Kidney (tissue), 22 donors: ENCODE measurements at places on chromosomes 11 and 22.

- no peak for DNase-seq
Measured at GRCh38 chr11:35997902-35998520, 54.1 kb downstream of the LDLRAD3 start.

- DNase-seq: no peak
Measured at GRCh38 chr22:33969045-33969444, 48.8 kb upstream of the LARGE1 start.

DNA sequence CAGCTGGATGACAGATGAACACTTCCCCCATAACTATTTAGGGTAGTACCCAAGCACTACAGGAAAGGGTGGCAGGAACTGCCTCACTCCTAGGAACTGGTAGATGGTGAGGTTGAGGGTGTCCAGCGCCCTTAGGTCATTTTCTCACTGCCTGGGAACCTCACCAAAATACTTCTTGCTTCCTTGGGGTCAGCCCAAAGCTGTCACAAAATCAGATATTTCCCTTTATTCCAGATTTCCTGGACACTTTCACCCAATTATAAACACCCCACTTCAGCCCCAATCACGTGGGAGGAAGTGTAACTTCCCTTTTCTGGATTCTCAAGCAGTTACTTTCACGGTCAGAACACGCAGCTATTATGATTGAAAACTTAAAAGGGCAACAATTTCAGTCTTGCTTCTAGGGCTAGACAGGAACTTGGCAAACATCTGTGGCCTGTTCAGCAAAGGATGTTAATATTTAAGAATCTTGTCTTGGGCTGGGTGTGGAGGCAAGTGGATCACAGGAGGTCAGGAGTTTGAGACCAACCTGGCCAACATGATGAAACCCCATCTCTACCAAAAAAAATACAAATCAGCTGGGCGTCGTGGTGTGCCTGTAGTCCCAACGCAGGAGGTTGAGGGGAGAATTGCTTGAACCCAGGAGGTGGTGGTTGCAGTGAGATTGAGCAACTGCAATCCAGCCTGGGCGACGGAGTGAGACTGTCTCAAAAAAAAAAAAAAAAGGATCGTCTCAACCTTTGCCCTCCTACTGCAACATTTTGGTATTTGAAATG, 4.0 kb downstream of the FTH1 start:
- no peak for DNase-seq

- no peak for DNase-seq
Measured at GRCh38 chr11:44223238-44223637, 86.7 kb downstream of the ALX4 start.

- DNase-seq: no peak
Measured at GRCh38 chr11:33383075-33383919, 126.1 kb downstream of the HIPK3 start.

DNA sequence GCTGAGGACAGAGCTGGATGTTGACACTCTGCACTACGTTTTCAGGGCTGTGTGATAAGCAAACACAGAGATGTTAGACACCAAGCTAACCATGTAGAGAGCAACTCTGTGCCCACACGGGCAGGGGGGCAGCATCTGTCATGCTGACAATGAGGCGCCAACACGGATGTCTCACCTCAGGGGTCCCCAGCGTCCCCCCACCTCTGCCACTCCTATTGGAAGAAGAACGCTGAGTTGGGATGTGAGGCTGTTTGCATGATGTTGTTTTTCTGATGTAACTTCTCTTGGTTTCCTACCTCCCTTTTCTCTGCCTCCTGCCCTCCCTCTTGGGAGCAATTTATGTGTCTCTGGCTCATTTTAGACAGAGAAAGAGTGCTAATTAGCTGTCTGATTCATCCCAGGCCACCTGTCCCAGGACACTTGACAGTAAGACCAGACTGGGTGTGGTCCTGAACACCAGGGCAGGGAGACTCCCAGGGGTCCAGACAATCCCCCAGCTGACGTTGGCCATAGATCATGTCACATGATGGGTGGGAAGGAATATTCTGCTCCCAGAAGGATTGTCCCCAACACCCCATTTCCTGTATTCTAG, 89.2 kb upstream of the NCAM1 start:
- no peak for DNase-seq

DNA sequence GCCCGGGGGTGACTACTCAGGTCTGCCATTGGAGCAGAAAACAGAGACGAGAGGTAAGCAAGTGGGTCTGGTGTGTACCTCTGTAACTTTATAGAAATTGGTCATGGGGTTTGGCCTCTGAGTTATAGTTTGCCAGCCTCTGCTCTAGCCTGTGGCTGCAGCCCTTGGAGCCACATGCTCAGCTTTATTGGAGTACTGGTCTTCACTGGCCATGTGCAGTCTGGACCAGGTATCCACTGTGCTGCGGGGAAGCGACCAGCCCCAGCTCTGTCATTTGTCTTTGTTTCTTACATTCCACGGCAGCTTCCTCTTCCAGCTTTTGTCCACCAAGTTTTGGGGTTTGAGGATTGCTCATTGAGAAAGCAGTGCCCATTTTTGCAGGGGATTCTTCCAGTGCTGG, 453.4 kb downstream of the TBC1D22A start:
- no peak for DNase-seq

- DNase-seq: peak; percentile 76
Measured at GRCh38 chr11:16981651-16982194, 32.5 kb downstream of the PLEKHA7 start.

DNA sequence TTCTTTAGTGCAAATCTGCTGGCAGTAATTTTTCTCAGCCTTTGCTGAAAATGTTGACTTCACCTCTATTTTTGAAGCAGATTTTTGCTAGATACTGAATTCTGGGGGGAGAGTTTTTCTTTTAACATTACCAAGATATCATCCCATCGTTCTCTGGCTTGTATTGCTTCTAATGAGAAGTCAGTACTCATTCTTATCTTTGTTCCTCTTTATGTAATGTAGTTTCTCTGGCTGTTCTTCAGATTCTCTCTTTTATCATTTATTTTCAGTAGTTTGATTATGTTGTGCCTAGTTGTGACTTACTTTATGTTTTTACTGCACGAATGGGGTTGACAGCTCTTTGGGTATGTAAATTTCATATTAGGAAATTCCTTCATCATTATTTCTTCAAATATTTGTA, 318.7 kb upstream of the PITPNB start:
- DNase-seq: no peak

- no peak for DNase-seq
Measured at GRCh38 chr11:33325451-33325850, 68.3 kb downstream of the HIPK3 start.

DNA sequence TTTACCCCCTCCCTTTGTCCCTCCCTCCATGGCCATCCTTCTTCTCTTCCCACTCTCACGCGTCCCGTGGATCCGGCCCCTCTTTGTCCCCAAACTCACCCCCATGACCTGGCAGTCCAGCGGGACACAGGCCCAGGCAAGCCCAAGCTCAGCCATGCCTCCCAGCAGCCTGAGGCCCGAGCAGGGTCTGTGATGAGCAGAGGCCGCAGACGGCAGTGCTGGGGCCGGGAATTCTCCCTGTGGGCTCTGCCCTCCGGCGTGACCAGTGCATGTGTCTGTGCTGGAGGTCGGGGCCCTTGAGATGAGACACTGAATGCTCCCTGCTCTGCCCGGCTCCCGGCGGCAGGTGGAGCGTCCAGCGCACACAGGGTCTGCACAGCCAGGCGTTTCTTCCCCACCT, 237.9 kb downstream of the BRD1 start:
- no peak for DNase-seq

DNA sequence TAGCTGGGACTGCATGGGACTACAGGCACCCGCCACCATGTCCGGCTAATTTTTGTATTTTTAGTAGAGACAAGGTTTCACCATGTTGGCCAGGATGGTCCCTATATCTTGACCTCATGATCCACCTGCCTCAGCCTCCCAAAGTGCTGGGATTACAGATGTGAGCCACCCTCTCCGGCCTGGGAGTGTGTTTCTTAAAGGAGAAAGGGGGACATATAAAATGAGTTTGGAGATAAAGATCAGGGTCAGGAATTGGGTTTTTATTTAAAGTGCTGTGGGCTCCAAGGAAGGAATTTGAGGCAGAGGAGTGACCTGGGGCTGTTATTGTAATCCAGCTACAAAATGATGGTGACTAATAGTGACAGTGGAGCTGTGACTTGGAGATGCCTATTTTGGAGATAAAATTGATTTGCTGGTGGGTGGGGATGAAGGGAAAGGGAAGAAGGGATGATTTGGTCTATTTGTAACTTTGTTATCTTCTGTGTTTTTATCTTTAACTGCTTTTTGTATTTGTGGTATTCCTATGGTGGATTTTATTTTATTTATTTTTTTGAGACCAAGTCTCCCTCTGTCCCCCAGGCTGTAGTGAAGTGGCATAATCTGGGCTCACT, 5.0 kb downstream of the CRKL start:
- no peak for DNase-seq

DNA sequence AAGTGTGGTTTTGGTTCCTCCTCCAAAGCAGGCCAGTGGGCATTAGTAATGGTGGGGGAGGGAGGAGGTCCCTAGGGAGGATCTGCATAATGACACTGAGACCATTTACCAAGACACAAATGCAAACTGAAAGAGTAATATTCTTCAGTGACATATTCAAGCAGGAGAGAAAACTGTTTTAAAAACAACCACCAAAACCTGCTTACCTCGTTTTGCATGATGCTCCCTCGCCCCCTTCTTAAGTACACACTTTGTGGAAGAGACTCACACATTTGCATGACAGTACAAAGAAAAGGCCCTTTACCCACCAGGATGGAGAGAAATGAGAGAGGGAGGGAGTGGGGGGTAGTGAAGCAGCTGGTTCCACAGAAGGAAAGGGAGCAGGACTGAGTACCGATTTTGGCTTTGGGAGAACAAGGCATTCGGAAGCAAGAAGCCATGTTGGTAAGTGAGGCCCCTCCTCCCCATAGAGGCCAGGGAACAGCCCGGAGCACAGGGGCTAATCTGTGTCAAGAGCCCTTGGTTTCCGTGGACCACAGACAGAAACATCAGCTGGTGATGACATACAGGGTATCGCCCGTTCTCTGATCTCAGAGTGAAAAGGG, 13.0 kb upstream of the OPCML start:
- no peak for DNase-seq

GRCh38 chr11:15185021-15185420, 70.3 kb downstream of the INSC start:
- no peak for DNase-seq

- no peak for DNase-seq
Measured at GRCh38 chr11:78219493-78220217, 30.9 kb downstream of the USP35 start.

GRCh38 chr11:34825670-34826383, 90.4 kb downstream of the APIP start:
- peak; percentile 75 for DNase-seq

GRCh38 chr11:46295312-46296058, 18.0 kb downstream of the CREB3L1 start:
- DNase-seq: peak; percentile 95

- DNase-seq: peak; percentile 74
Measured at GRCh38 chr11:7575841-7576725, 62.3 kb downstream of the PPFIBP2 start.

DNA sequence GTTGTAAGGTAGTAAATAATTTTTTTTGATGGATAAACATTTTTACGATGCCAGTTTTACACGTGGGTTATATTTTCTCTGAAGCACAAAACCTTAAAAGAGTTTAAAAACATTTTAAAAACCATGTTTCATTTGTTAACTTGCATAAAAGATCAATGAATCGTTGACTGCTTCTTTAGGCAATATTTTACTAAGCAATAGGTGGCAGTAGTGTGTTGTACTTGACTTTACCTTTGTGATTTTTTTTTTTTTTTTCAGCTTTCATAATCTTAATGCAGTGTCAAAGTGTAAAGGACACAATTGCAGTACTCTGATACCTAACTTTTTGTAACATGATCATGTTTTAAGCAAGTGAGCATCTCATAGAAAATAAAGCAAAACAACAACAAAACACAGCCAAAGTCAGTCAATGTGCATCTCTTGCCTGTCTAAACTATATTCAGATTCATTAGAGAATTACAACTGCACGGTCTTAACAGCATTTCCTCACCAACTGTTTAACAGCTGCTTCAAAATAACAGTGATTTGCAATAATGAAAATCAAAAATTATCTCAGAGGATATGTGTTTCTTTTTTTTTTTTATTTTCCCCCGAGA, 27.7 kb downstream of the DNAJC24 start:
- no peak for DNase-seq

DNA sequence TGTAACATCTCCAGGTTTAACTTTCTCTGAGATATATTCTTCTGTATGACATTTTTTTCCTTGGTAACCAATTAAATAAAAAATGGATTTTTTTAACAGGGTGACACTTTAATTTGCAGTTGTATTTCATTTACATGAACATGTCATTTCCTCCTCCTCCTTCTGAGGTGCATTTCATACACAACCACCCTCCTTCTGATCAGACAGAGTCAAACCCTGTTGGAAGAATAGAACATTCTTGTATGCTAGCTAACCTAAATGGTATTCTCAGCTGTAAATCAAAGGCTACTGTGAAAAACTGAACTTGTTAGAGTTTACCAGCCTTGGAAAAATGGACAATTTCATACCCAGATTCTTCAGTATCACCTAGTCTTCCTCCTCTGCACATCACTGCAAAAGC, 52.7 kb upstream of the CHRM4 start:
- no peak for DNase-seq

DNA sequence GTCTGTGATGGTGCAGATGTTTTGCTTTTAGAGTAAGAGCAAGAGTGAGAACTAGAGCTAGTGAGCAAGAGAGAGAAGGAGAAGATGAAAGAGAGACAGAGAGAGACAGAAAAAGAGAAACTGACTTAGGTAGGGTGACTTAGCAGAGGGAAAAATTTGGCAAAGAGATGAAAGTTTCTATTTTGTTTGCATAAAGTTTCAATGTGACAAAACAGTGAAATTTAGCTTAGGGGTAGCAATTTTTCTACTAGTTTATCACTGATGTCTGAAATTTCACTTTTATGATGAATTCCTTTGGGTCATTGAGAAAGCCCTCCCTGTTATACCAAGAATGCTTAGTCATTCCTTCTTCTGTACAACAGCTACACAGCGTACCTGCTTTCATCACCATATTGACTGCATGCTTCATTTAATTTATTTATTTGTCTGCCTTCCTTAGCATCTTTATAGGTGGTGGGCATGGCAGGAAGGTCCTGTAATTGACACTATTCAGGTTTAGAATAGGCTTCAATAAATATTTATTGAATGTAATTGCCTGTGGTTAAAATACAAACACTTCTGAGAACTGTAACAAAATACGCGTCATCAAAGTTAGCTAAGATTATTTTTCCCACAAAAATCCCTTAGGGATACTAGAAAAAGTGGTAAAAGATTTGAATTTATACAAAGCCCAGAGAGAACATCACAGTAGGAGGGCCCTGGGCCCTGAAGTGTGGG, 19.9 kb upstream of the CTSC start:
- DNase-seq: no peak

- DNase-seq: no peak
Measured at GRCh38 chr11:33724644-33725035, 11.6 kb downstream of the CD59 start.
